Naive thymus-derived CD8-positive, alpha-beta T cell (primary cell): ENCODE measurements at places on chromosomes 7 and 10.

- no peak for DNase-seq
Observed at GRCh38 chr10:55668326-55668922, 692.6 kb downstream of the ZWINT start.

GRCh38 chr7:39272691-39273090 lies 293.5 kb upstream of the YAE1 start:
- DNase-seq, result no peak

DNA sequence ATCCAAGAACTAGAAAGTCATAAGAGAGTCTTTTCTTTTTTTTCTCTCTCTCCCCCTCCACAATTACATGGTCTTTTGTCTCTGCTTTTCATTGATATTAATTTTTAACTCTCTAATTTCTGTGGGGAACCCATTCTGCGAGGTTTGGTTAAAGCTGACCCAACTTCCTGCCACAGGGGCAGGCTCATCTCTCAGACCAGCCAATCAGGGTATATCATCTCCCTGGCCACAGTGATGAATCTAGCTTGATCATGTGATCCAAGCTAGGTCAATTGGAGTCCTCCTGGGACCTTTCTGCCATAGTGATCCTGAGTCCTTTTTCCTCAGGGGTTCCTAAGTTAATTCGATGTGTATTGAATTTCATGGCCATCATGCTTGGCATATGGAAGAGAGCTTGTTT lies 38.0 kb upstream of the TRUB1 start:
- DNase-seq, result no peak

- no peak for DNase-seq
Observed at GRCh38 chr10:71402005-71402404, 5.3 kb downstream of the CDH23 start.

DNA sequence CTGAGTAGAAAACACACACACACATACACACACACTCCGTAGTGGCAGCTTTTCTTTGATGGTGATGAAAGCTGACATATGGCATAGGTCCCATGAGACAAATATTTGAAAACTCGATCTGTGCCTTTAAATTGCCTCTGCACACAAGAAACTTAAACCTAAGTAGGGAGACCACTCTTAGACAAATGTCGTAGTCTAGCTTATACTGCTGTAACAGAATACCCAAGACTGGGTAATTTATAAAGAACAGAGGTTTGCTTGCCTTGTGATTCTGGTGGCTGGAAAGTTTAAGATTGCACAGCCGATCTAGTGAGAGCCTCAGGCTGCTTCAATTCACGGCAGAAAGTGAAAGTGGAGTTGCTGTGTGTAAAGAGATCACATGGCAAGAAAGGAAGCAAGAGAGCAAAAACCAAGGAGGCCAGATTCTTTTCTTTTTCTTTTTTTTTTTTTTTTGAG lies 489.4 kb upstream of the SORCS1 start:
- no peak for DNase-seq

DNA sequence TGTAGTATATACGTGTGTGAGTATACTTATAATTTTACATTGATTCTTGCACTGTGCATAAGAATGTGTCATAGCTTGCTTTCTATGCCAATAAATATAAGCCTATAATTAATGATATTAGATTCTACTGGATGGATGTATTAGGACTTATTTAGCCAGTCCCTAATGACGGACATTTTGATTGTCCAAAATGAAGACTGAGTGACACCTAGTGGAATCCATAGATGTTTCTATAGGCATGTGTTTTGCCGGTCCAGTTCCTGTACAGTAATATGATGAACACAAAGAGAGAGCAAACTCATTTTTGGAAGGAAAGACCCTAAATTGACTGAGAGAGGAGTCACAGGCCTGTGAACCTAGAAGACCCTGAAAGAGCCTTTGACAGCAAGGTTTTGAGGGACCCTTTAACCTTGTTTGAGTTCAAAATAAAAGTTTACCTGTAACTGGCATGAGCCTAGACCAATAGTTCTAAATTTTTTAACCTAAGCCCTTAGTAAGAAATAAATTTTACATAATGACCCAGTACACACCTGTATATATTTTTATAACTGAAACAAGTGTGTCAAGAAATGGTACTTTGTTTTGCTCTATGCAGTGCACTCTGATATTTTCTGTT lies 42.4 kb upstream of the AGBL3 start:
- no peak for DNase-seq

GRCh38 chr7:146321301-146321700 lies 204.7 kb downstream of the CNTNAP2 start:
- no peak for DNase-seq
